Stimulated activated naive CD4-positive, alpha-beta T cell treated with Interleukin-2 at 50 U/mL for 16 hours (primary cell): ENCODE measurements at places on chromosomes 13 and 19.

GRCh38 chr13:110314516-110315245 is 7.6 kb downstream of the COL4A2 start:
- no peak for DNase-seq

- DNase-seq: peak; percentile 64
Observed at GRCh38 chr19:48489608-48490216, 20.5 kb downstream of the CYTH2 start.

DNA sequence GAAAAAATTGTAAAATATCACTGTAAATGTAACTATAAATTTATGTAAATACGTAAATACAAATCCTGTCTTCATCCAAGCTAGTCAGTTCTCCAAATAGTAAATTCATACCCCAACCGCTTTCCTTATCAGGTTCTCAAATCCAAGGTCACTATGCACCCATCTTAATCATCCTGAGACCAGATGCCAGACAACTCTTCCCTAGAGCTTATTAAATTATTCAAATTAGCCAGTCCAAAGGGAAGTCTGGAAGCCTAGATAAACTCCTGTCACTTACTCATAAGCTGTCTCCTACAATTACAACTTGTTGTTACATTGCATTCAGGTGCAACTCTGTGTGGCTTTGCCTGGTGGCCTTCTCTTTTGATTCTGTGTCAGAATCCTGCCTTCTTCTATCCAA is 836.1 kb upstream of the PCDH20 start:
- DNase-seq: no peak

DNA sequence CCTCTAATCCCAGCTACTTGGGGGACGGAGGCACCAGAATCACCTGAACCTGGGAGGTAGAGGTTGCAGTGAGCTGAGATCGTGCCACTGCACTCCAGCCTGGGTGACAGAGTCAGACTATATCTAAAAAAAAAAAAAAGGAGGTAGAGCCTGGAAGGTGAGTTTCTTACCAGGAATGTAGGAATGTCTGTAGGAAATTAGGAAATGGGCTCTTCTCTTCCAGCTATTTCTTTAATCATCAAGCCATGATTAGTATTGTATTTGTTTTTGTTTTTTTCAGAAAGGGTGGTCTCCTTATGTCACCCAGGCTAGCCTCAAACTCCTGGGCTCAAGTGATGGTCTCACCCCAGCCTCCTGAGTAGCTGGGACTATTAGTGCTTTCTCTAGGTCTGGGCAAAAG is 26.3 kb upstream of the SERP2 start:
- no peak for DNase-seq

DNA sequence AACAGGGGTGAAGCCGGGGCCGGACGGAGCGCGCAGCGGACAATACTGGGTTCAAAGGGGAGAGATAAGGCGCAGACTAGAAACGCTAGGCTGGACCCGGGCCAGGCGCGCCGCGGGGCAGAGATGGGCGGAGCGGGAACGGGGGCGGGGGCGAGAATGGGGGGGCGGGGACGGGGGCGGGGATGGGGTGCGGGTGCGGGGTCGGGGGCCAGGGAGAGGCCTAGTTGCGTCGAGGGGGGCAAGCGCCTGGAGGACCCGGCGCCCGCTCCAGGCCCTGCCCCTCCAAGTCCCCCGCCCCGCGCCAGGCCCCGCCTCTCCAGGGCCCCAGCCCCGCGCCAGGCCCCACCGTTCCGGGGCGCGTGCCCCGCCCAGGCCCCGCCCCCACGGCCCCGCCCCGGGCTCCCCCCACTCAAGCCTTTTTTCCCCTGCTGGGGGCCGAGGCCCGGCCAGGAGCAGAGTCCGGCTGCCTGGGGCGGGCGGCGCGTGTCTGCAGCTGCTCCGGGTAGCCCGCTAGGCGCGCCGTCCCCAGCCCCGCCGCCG is at the start of gene CERS4:
CERS4 (plus strand) TSS at position 449 of the 540 bp plus-strand sequence. CDS start 41,707 bp downstream, outside the sequence.
- DNase-seq: peak; percentile 78

GRCh38 chr13:97548138-97548537 is 114.2 kb downstream of the RAP2A start:
- no peak for DNase-seq

DNA sequence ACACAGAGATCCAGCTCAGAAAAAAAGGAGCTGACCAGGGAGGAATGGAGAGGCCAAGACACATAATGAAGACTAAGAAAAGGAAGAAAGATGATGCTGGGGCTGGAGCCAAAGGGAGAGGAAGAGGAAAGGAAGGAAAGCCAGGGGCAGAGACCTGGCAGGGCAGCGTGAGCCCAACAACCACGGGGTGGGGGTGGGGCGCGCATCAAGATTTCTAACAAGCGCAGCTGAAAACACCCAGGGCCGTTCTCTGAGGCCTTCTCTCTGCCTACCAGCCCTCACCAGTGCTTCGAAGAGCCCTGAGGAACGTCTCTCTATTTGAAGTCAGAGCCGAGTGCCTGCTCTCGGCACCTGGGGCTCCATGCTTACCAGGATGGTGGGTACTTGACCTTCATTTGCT is 23.6 kb upstream of the POU2F2 start:
- DNase-seq: no peak

DNA sequence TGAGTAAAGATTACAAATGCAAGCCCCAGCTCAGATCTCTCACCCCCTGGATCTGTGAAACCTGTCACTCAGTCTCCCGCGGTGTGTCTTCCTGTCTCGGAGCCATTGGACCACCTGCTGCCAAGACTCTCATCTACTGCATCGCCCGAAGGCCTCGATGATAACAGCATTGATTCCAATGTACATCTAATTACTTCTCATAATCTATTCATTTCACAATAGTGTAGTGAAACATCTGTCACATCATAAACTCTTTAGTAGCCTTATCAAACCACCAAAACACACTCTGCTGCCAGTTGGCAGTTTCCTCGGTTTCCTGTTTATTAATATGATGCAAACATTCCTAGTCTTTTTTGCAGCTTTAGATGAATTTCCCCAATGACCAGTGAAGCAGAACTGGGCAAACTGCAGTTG is 220.3 kb downstream of the POU4F1 start:
- DNase-seq: no peak

DNA sequence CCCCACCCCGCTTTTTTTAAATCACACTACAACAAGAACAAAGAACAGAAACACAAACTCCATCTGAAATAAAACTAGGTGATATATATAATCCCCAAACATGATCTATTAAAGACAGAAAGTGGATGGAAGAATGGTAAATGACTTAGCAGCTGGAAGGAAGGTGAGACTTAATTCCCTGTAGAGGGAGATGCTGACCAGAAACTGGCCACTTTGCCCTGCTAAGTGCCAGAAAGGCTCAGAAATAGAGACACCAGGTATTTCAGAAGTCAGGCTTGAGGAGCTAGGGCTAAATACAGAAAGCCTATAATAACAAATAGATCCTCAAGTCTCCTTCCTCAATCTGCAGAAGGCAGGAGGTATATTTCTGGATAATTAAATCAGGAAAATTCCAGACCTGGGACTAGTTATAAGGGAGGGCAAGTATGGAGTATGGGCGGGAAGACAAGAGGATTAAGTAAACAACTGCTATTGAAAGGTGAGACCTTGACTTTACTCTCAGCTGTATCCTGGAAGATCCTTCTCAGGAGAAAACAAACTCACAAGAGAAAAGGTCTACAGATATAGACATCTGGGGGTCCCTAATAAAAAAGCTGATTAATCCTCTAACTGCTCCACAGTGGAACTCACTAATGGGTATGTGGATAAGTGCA is 32.2 kb downstream of the MTRF1 start:
- no peak for DNase-seq

DNA sequence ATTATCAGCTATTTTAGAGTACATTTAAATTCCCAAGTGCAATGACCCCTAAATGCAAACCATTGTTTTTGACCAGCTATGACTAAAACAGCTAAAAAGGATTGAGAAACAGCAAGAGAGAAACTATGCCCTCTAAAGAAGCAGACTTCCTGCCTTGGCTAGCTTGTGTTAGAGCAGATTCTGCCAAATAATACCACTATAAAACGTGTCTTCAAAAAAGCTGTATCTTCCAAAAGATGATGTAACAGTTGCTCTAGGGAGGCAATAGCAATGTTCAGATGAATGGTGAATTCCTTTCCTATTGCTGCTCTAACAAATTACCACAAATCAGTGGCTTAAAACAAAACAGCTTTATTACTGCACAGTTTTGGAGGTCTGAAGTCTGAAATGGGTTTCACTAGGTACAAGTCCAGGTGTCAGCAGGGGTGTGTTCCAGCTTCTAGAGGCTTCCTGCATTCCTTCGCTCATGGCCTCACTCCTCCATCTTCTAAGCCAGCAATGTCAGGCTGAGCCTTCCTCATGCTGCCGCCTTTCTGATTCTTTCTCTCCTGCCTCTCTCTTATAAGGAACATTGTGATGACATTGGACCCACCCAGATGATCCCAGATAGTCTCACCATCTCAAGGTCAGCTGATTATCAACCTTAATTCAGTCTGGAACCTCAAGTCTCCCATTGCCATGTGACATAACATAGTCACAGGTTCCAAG is 84.5 kb downstream of the LRRC63 start:
- no peak for DNase-seq

GRCh38 chr19:35170359-35171061 is 16.0 kb downstream of the FXYD5 start:
- DNase-seq: no peak

- no peak for DNase-seq
Observed at GRCh38 chr13:39105110-39105509, 66.9 kb downstream of the NHLRC3 start.

DNA sequence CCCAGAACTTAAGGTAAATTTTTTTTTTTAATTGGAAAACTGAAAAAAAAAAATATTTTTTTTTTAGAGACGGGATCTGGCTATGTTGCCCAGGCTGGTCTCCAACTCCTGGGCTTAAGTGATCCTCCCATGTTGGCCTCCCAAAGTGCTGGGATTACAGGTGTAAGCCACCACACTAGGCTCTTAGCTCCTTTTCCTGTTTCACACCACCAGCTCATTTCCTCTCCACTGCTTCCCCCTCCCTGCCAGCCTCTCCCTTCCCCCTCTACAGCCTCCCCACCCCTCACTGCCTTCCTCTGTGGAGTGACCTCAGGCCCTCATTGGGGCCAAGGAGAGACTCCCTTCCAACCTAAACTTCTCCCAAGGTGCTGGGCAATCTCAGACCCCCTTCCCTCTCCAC is 4.2 kb upstream of the GIPR start:
- DNase-seq: no peak

GRCh38 chr13:99486996-99487395 is 14.3 kb upstream of the TM9SF2 start:
- no peak for DNase-seq

GRCh38 chr13:106533101-106533942 is 2.1 kb downstream of the EFNB2 start:
- DNase-seq: no peak

- no peak for DNase-seq
Observed at GRCh38 chr13:40874138-40874779, 84.8 kb downstream of the SLC25A15 start.

DNA sequence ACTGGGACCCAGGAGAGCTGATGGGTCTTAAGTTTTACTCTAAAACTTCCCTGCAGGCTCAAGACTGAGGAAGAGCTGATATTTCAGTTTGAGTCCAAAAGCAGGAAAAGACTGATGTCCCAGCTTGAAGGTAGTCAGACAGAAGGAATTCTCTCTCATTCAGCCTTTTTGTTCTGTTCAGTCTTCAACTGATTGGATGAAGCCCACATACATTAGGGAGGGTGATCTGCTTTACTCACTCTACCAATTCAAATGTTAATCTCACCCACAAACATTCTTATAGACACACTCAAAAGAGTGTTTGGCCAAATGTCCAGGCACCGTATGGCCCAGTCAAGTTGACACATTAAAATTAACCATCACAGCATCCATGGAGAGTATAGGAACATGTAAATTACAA is 173.5 kb downstream of the KCNRG start:
- no peak for DNase-seq

DNA sequence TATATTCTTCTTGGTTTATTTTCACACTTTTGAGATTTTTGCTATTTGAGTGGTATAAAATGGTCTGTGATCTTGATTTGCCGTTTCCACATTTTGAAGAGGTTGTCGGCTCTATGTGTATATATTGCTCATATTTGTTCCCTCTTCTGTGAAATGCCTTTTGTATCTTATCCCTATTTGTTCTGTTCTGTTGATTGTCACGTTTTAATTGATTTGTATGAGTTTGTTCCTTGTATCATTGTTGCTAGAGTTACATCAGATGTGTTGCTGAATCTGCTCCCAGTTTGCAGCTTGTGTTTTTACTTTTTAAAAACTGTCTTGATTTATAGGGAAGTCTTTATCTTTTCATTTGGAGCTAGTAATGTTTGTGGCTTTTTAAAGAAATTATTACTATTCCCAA is 17.1 kb downstream of the USPL1 start:
- DNase-seq: no peak

GRCh38 chr13:47904241-47904640 is 96.8 kb downstream of the SUCLA2 start:
- no peak for DNase-seq

- DNase-seq: peak; percentile 81
Observed at GRCh38 chr19:43780706-43781525, at the start of gene KCNN4. Gene KCNN4 (minus strand): TSS chr19:43780973. CDS start chr19:43780861, 112 bp downstream.

DNA sequence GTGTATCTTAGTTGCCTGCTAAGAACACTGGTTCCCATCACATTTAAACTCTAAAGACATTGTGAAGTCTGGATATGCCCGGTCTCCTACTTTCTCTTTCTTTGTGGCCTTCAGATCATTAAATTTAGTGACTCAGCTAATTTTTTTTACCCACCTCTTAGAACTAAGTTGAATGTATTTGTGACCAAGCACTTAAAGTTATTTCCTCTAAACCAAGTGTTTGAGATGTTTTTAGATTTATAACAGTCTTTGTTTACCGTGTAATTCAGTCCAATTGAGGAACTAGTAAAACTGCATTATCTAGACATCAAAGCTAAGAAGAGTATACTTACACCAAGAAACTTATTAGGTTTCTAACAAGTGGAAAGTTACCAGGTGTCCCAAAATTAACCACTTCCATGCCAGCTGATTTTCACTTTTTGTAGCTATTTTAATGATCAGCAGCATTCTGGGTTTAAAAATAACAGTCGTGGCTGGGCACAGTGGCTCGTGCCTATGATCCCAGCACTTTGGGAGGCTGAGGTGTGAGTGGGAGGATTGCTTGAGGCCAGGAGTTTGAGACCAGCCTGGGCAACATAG is 53.1 kb downstream of the ARHGAP35 start:
- no peak for DNase-seq

- DNase-seq: no peak
Observed at GRCh38 chr13:104900191-104900817, 1635.2 kb downstream of the EFNB2 start.

DNA sequence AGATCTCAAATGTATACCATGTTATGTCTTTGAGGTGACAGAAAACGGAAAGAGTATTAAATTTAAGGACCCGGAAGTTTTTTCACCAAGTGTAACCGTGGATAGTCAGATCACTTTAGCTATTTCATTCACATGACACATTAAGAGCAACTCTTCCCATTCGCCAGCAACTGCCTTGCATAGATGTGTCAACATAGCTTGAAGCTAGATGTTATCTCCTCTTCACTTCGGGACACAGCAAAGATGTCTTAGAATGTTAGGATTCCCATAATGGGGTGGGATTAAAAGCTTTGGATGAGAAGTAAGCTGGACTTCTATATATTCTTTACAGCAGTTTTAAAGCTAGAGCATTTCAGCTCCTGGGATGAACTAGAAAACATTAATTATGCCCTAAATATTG is 1135.9 kb upstream of the PCDH20 start:
- DNase-seq: no peak

- DNase-seq: no peak
Observed at GRCh38 chr19:17753976-17754375, 2.7 kb downstream of the FCHO1 start.
